ENCODE measurements at places on chromosomes 5 and 9.

GRCh38 chr5:54994628-54995027 is 9.2 kb upstream of the ESM1 start:
- DNase-seq: no peak

- no peak for DNase-seq
Measured at GRCh38 chr5:179696603-179697002, 2.2 kb upstream of the CANX start.

- no peak for DNase-seq
Measured at GRCh38 chr5:67985686-67986387, 229.7 kb upstream of the PIK3R1 start.

GRCh38 chr5:84304599-84304998 is 80.1 kb downstream of the EDIL3 start:
- DNase-seq: no peak

DNA sequence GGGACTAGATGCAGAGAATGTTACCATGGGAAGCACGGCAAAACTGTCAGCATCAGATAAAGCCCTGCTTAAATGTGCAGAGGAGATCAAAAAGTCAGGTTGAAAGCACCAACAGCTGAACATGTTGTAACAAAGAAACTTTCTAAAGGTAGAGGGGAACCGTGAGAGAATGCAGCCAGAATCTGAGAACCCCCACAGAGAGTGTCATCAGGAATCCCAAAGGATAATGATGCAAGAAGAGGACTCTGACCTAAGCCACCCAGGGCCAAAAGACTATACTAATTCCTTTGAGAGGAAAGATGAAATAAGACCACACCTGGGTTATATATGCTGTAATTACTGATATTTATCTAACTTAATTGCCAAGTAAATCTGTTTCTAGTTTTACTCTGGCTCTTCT is 116.6 kb downstream of the PCSK1 start:
- DNase-seq: no peak

DNA sequence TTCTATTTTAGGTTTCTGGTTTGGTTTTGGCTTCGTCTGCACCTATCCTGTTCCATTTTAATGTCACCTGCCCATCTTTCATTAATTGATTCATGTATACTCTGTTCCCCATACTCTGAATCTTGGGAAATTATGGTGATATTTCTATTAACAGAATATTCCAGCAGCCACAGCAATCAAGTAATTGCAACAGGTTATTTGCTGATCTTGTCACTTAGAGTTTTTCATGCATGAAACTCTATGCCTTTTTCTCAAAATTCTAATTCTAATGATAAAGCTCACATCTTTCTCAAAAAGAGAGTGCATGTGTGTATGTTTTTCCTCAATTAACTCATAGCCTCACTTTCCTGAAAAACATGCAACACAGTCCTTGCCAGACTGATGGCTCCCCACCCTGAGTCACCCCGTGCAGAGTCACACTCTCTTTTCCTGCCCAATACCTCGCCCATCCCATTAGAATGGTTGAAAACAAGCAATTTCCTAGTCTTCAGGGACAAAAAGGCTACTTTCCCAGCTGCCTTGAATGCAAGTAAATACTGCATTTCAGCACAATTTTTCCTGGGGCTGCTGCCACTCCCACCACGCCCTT is 15.6 kb downstream of the GFRA3 start:
- no peak for DNase-seq

DNA sequence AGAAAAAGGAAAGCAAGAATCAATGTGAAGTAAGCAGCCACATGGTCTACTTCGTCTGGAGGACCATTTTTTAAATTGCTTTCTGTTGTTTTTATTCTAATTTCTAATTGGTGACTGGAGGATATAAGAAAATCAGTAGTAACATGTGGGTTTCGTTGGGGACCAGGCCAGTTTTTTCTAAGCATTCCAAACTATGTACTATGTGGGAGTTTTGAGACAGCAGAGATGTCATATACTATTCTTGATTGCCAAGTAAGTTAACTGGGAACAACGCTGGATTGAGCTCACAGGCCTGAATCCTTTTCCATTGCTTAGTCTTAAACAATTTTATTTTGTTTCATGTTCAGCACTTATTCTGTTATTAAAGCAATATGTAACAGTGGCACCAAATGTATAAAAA is 225.7 kb downstream of the TMEM167A start:
- no peak for DNase-seq

DNA sequence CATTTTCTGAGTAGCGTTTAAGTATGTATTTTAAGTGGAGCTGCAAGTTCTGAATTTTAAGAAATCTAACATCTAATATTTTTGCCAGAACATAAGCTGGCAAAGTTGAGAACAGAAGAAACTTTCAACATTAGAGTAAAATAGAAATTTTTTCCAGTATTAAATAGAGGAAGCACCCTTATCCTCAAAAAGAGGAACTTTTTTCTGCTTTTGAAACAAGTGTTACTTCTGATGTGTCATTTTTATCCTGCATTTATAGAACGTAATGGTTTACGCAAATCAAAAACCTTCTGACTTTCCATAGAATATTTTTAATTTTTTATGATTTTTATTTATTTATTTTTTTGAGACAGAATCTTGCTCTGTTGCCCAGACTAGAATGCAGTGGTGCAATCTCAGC is 21.8 kb downstream of the ZBED3 start:
- no peak for DNase-seq

DNA sequence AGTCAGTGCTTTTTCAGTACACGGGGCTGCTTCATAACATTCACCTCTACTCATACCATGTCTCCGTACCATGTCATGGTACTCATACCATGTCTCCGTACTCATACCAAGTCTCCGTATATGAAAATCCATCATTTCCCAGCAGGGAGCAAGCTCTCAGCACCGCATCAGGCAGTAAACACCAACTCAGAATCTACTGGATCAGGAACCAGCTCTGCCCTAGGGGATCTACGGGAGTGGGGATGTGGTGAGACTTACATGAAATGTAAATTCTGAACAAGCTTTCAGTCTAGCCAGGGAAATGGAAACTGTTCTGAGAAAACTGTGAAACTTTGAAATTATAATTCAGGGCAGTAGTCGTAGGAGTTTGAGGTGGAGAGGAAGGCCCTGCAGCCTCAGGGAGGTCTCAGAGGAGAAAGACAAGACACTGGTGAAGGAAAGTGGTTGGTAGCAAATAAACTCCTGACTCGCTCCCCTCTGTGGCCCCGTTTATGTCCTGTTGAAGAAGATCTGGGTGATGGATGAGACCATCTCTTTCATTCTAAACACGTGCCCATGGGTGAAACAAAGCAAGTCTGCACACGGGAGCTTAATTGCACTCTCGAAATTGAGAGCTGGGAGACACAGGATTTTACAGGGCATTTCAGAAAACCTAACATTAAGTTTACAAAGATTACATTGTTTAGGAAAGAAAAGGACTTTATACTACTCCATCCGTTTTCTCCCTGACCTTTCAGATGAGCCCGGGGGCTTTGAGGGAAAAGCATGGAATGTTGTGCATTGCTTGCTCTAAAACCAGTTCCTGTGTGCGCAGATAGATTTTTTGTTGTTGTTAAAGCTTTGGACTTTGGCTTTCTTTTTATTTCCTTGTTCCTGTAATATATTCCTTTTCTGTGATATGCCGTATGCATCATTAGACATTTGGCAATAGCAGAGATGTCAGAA is 26.8 kb downstream of the ACTBL2 start:
- DNase-seq: no peak

DNA sequence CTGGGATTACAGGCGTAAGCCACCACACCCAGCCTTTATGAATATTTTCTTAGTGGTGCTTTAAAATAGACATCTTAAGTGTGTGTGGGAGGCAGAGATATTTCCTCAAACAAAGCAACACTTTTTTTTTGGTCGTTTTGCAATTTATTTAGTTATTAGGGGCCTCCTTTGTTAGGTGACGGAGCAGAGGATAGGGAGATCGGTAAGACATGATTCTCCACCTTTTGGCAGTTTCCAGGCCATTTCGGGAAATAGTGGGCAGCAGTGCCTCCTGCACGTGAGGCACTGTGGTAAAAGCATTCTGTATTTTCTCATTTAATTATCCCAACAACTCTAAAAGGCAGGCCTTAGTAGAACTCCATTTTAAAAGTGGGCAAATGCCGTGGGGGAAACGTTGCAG is 1.9 kb downstream of the OCLN start:
- DNase-seq: no peak

- DNase-seq: no peak
Measured at GRCh38 chr5:139374909-139375308, 8.2 kb downstream of the SLC23A1 start.

DNA sequence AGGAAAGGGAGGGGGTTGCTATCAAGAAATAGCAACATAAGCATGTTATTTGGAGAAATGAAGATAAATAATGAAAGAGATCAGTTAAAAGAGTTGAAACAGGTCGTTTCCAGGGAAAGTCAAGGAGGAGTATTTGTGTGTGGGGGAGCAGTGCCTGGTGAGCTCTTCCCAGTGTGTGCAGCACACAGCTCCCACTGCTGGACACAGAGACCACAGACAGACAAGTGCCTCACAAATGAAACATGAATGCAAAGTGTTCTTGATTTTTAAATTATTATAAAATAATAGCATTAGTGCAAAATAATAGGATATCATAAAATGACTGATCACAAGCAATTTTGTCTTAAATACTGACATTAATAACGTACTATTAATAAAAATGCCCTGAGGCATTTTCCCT is 40.8 kb downstream of the LIFR start:
- DNase-seq: no peak
